Ammon's horn (tissue), 1 donor: ENCODE measurements at places on chromosomes 3 and 15.

DNA sequence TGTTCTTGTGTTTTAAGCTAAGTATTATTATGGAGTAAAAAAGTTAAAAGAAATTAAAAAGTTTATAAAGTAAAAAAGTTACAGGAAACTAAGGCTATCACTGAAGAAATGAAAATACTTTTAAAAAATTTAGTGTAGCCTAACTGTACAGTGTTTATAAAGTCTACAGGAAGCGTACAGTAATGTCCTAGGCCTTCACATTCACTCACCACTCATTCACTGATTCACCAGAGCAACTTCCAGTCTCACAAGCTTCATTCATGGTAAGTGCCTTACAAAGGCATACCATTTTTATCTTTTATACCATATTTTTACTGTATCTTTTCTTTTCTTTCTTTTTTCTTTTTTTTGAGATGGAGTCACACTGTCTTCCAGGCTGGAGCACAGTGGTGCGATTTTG, 40.7 kb upstream of the SCN5A start:
- no peak for DNase-seq

GRCh38 chr3:66144568-66145407, 76.0 kb upstream of the SLC25A26 start:
- DNase-seq, result no peak

DNA sequence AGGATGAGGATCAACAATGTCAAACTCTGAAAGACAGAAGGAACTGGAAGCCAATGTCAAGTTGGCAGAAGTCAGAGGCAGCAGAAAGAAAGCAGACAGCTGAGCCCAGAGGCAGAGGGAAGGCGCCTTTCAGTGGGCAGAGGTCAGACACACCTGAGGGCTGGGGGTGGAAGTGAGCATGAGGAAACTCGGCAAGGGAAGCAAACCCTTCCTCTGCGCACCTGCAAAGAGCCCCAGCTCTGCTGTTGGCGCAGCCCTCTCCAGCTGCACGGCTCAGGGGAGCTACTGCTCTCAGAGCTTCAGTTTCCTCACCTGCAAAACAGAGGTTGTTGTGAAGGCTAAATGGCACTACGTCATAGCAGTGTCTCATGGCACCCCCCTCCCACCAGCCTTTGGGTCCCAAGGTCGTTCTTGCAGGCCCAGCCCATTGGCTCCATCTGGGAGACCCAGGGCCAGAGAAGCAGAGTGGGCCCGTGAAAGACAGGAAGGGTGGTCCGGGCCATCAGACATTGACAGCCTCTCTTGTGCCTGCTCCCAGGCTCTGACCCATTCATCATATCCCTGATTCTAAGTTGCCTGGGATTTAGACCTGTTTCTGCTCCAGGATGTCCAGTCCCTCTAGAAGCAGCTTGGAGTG, 53.3 kb upstream of the SLC6A11 start:
- no peak for DNase-seq

- no peak for DNase-seq
Observed at GRCh38 chr3:140753865-140754754, 76.2 kb downstream of the TRIM42 start.

- DNase-seq, result no peak
Observed at GRCh38 chr15:56775641-56776040, 42.3 kb upstream of the ZNF280D start.

GRCh38 chr3:111745786-111746185, 113.3 kb upstream of the PHLDB2 start:
- DNase-seq, result no peak

- no peak for DNase-seq
Observed at GRCh38 chr3:191235331-191236314, 36.6 kb downstream of the OSTN start.

DNA sequence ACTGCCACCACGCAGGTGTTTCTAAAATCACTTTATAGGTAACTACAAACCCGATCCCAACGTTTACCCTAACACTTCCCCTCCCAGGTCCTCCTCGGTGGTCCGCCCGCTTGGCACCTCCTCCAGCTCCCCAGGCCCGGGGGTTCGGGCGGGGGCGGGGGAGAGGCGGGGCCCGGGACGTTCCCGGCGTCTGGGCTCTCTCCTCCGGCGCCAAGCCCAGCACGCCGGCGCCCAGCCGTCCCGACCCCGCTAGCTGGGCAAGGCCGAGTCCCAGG, 562 bp downstream of the CGGBP1 start:
- DNase-seq, result no peak

DNA sequence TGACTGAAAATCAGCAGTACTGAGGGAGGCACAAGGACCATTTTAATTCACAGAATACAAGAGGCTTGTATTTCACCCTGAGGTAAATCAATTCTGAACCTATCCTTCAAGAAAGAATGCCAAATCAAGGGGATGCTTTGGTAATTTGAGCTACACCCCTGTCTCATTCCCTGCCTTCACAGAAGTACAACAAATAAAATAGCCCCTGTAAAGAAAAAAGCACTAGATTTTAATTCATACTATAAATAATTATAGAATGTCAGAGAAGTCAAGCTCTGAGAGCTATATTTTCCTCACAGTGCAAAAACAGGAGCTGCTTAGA, 249.0 kb downstream of the ISL2 start:
- no peak for DNase-seq

GRCh38 chr15:76432604-76433003, 96.0 kb downstream of the ISL2 start:
- DNase-seq, result no peak

DNA sequence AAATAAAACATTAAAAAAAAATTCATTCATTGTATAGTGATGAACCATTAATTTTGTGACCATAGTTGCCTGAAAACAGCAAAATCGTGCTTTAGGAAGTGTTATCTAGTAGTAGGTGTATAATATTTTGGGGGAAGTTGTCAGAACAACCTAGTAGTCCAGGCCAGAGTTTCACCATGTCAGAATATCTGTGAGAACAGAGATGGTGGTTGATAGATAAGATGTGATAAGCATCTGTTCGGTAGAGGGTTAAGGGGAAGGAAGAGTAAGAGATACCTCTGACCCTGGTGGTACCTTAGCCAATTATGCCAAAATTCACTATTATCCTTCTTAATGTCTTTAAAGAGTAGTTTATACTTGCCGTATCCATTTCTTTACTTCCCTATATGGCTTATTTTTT, 113.8 kb downstream of the MITF start:
- no peak for DNase-seq

DNA sequence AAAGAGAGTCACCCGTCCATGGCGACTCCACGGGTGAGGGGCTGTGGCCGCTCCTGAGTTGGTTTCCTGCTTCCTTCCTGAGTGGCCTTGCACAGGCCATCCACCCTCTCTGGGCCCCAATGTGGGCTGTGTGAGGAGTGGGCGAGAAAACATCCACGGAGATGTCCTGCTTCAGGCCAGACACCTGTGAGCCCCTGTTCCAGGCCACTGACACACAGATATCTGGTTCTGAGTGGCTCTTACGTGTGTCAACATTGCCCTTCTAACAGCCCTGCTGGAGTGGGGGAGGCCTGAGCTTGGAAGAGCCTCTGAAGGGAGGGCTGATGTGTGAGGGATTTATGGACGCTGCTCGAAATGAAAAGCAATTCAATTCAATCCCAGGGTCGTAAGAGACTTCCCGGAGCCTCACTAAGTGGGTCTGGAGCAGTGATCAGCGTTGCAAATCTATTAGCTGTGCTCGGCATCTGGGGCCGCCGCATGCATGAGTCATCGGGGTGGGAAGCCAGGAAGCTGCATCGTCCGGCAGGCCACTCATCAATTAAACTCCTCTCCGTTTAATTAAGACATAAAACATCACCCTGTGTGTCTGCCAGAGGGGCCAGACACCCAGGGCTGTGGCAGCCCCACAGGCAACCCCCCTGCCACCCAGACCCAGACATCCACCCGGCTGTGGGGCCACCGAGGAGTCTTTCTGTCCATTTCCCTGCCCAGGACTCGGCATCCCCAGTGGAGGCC, 20.0 kb upstream of the PRR23E start:
- DNase-seq, result no peak

DNA sequence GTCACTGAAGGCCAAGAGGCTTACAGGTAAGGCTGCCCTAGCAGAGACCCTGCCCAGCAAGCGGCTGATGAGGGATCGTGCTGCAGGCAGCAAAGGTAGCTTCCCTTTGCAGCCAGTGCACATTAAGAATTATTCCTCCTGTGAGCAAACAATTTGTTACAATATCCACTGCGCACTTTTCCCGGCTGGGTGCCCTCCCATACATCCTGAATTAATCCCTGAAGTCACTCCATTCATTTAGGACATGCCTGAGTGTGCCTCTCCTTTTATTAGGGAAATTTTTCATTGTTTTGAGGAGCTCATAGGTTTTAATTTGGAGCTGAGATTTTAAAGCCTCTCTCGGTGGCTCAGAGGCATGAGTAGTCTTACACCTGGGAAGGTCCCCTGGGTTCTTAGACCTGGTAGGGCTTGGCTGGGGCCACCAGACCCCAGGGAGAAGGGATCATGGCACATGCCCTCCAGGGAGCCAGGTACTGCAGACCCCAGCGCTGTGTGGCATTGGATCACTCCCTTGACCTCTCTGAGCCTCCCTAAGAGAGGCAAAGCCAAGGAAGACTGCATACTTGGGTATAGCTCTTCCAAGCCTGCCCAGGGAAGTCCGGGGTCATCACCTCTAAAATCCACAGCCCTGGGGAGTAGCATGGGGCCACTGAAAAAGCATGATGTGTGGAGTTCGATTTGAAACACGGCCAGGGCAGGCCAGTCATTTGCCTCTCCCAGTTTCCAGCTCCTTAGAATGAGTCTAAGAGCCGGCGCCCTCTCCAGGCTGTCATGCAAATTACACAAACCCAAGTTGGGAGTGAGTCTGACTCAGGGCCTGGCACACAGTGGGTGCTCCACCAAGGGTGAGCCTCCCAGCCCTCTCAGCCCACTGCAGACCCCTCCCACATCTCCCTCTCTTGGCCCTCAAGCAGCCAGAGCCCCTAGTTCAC, 151.9 kb upstream of the LINGO1 start:
- no peak for DNase-seq

DNA sequence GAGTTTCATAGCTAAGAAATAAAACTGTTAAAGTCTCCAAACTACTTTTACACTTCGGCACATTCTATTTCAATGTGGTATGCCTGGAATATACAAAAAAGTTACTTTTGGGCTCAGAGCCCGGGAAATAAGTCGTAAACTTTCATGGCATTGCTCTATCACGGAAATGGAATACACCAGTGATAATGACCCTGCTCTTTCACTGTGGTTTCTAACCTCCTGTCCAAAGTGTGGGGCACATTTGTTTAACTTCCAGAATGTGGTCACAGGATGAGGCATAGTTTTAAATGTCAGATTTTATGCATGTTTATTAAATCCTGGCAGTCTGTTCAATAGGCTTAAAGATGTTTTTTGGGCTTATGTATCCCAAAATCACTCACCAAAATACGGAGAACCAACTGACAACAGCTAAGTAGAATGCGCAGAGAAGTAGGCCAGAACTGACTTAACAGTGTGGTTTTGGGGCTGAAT, 5.1 kb downstream of the CXCR6 start:
- no peak for DNase-seq
